Germinal center (tissue), 1 donor: ENCODE measurements at places on chromosomes 1 and 21.

DNA sequence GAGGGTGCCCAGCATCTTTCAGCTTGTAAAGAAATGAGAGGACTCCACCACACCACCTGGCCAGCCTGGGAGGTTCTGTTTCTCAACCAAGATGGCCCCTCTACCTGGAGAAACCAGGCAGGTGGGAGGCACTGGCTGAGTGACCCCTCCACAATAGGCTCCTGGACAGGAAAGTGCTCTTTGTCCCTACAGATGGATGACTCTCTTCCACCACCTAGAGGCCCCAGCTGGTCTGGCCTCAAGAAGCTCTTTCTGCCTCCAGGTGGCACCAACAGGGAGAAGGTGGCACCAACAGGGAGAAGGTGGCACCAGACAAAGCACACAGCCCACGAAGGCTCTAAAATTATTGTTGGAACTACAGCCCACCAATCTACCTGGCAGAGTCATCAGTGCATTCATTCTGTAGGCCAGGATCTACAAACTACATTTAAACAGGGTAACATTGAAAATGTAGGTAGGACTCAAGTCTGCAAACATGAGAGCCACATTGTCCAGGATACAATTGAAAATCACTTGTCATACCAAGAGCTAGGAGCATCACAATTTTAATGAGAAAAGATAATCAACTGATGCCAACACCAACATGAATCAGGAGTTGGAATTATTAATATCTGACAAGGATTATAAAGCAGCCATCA is 14.4 kb downstream of the TMPRSS3 start:
- DNase-seq = peak; percentile 55

DNA sequence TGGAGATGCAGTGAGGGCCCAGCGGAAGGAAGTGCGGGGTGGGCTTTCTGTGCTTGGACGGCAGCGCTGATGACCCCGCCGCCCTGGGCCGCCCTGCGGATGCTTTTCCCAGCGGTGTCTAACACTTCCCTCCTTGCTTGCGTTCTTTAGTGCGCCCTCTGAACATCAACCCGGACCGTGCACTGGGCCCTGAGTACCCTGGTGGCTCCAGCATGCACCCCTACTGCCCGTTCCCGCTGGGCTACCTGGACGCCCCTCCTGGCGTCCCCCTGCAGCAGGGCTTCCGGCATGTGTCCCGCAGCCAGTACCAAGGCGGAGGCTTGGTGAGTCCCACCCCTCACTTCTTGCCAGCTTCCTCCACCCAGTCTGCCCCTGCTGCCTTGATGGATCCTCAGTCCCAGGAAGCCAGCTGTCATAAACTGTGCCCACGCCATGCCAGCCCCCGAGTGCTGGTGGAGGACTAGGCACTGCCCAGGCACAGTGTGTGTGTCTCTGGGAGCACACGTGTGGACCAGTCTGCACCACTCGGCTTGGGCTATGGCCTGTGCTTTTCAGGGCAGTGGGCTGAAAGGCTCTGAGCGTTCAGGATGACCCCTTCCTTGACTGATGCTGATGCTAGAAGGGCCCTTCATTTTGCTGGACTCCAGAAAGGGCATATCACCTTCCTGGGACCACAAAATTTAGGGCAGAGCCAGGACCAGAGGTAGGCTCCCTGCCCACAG is 2.3 kb downstream of the DMRTB1 start:
- DNase-seq = no peak

GRCh38 chr1:206098242-206098919 is 18.8 kb downstream of the AVPR1B start:
- DNase-seq = no peak

GRCh38 chr1:201023920-201024624 is 558 bp upstream of the KIF21B start:
- no peak for DNase-seq

DNA sequence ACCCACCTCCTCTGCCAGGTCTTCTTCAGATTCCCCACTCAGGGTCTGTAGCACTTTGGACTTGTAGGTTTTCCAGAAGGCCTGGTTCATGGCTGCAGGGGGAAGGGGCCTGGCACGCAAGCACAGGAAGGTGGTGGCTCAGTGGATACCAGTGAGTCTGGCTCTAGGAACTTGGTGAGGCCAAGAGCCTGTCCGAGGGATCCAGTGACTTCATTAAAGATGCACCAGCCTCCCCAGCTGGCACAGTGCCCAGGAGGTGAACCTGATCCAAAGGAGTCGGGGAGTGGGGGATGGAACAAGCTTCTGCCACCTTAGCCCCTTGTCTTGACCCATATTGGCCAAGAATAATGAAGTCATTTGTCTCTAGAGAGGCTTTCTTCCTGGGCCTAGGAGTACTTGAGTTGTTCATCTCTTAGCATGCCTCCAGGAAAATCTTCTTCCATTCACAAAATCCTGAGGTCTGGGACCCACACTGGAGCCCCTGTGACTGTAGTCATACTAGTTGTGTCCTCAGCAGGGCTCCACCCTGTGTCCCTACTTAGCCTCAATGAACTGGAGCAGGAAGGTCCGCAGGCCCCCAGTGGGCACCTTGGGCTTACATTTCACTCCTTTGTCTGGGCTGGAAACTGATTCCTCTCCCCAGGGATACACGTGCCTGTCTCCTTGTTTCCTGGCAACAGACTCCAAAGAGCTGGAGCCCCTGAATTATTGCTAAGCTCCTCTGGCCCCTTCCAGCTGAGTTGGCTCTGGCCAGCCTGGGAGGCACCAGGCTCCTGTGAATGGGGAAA is at the start of gene C1orf232:
Gene C1orf232, minus strand, starts transcription at position 554 of the 788 bp plus-strand sequence. Its CDS starts 464 bp downstream, at position 90.
- no peak for DNase-seq

DNA sequence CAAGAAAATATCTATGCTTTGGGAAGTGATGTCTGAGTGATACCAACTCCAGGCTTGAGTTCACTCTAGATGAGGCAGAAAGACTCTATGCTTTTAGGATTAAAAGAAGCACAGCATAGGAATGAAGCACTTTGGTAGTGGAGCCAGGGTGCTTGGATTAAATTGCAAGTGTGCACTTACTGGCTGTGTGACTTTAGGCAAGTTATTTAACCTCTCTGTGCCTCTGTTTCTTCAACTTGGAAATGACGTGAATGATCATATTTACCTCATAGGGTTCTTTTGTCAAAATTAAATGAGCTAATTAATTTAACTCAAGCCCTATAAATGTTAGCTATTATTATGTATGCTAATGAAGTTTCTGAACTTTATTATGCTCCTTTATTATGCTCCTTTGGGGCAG is 446.1 kb downstream of the TTLL7 start:
- no peak for DNase-seq

DNA sequence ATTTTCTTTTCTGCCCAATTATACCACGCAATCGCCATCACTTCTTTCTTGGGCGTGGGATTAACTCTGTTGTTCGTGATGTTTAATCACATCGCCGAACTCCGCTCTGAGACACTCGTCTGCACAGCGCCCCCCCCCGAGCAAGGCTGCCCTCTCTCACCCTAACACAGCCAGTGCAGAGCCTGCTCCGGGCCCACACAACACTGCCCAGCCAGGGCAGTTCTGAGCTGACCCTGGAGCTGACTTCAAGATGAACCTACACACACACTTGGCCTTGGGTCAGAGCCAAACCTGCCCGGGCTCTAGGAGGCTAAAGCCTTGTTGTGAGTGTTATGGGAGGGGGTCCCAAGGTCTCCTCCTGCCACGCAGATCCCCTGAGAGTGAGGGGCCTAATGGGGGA is 64.6 kb upstream of the LRP8 start:
- DNase-seq = no peak

GRCh38 chr21:42737951-42738590 is 84.7 kb downstream of the PDE9A start:
- no peak for DNase-seq

- no peak for DNase-seq
Measured at GRCh38 chr1:3805038-3805437, 8.7 kb upstream of the LRRC47 start.

GRCh38 chr21:15421441-15421881 is 308.3 kb upstream of the USP25 start:
- DNase-seq = no peak

DNA sequence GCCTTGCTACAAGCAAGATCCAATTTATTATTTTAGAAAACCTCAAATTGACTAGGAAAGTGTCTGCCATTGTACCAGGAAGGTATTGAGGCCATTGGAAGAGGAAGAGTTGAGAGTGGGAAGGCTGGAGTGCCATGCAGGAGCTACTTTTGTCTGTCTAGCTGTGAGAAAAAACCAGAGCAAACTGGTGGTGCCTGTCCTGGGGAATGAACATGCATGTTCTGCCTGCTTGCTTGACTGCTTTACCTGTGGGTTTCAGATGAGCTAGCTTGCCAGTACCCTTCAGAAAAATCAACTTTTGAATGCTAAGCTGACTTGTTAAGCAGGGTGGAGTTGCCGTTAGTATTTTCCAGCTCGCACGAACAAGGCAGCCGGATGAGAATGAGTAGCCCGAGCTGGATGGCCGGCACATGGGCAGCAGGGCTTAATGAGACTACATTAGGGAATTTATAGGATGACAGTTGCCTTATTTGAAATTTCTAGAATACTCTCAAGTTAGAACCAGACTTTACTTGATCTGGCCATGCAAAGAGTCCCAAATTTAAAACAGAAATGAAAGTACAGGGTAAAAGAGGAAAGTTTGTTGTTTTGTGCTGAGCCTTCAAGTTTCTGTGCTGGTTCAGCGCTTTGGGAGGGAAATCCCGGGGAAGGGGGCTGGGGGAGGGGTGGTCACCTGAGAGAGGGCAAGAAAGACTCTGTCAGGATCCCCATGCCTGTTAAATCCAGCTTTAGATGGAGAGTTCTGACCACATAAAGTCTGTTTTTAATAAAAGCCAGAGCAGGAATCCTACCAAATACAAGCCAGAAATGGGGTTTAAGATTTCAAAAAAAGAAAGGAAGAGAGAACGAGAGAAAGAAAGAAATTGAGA is 29.6 kb upstream of the C1orf105 start:
- peak; percentile 57 for DNase-seq

GRCh38 chr1:54300401-54300800 is 100.4 kb downstream of the MRPL37 start:
- no peak for DNase-seq

DNA sequence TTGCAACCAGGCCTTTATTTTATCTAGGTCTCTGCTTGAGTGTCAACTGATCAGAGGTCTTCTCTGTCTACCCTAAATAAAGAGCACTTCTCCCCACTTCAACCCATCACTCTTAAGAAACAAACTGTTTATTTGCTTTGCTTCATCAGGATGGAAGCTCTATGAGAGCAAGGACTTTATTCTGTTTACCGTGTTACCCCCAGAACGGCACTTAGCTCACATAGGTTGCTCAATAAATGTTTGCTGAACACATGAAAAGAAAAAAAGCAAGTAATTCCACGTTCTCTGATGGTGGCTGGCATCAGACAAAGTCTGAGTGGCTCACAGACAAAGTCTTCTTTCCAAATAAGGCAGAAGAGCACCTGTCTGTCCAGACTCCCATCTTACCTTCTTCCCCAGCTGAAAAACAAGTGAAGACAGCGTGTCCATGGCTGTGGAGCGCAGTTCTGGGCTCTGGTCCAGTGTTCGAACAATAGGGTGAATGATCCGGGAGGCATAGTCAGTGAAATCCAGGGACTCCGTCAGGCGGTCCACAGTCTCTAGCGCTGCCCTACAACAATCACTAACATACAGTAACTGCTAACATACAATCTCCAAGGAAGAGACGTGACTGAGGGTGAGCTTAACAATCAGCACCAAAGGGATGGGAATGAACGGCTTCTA is 22.9 kb downstream of the ANGPTL7 start:
- DNase-seq = no peak

DNA sequence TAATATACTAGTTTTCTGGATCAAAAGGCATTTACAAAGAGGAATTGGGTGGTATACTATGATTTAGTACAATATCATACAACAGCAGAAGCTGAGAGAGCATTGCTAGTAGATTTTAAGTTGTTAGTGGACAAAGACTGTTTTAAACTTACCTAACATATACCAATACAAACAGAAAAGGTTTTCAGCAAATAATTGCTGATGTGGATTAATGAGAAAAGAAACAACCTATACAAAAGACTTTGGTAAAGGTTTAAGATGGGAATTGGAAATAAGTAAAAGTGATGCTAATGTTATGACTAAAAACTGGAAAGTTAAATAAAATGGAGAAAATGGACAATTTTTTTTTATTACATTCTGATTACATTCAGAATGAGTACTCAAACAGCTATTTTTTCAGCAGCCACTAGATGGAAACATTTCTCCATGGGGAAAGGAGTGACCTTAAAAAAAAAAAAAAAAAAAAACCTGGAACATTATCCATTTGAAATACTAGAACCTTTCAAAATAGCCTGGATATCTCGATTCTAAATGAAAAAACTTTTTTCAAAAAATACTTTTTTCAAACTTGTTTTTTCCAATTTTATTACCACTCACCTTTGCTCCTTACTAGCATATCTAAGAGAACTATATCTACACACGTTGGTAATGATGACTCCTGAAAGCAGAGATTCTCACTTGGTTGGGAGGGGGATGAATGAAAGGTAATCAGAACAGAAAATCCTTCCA is 55.4 kb downstream of the EPRS1 start:
- DNase-seq = no peak

- DNase-seq = no peak
Measured at GRCh38 chr1:213369465-213369864, 318.4 kb downstream of the RPS6KC1 start.

GRCh38 chr1:73899311-73899710 is 298.7 kb downstream of the LRRIQ3 start:
- no peak for DNase-seq

GRCh38 chr1:115063228-115063901 is 25.9 kb downstream of the TSPAN2 start:
- no peak for DNase-seq

DNA sequence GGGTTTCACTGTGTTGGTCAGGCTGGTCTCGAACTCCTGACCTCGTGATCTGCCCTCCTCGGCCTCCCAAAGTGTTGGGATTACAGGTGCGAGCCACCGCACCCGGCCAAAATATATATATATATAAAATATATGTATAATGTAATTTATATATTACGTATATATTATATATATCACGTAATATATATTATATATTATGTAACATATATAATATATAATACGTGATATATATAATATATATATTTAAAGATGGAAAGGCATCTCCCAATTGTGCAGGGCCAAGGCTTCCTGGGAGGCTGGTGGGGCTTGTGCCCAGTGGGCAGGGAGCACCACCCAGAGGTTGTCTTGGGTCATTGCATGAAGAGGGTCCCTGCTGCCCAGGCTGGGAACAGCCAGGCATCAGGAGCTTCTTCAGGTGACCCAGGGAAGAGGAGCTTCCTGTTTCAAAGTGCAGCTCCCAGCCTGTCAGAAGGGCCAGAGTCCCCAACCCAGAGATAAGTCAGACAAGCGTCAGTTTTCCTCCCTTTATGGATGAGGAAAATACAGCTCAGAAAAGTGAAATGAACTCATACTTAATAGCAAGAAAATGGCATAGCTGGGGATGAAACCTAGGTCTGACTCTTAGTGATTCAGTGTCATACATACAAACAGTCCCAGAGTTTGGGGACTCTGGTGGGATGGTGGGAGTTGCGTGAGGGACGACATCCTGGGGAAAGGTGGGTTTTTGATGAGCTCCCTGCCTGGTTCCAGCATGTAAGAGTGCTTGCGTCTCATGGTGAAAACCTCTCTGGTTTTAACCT is 12.0 kb downstream of the UBE2Q1 start:
- peak; percentile 77 for DNase-seq
